ENCODE measurements at places on chromosomes 5 and 9. TPM values are rescaled to one million over a fixed set of nuclear protein-coding genes. Genes with fewer than 3 reads are reported as not detected.

- peak; percentile 10 for DNase-seq
Observed at GRCh38 chr5:38104497-38105230, 153.7 kb upstream of the EGFLAM start.

GRCh38 chr5:87394411-87395165, 18.1 kb downstream of the CCNH start:
- no peak for DNase-seq

DNA sequence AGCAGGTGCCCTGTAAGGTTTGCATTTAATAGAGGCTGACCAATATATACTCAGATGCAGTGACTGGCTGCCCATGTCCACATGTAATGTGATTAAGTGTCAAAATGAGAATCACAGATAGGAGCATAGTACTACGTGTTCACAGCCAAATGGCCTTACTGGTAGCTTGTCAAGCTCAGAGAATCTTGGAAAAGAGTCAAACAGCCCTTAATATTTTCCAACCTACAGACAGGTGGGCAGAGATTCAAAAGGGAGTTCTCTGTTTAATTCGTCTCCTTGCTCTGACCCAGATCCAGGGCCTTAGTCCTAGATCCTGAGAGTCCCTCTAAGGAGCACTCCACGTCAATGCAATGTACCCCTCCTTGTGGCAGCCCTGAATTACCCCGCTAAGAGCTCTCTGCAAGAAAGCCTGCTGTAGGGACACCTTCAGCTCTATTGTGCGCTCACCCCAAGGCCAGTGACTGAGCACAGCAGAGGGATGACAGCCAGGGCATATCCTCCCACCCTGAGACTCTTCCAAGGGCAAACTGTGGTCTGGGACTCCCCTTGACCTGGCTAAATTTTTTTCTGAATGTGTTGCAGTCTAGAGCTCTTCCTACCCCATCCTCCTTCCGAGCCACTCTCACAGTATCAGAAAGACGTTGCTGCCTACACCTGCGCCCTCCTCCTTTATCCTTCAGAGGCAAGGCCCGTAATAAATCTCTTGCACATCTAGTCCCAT, 159.2 kb downstream of the SNCAIP start:
- no peak for DNase-seq

DNA sequence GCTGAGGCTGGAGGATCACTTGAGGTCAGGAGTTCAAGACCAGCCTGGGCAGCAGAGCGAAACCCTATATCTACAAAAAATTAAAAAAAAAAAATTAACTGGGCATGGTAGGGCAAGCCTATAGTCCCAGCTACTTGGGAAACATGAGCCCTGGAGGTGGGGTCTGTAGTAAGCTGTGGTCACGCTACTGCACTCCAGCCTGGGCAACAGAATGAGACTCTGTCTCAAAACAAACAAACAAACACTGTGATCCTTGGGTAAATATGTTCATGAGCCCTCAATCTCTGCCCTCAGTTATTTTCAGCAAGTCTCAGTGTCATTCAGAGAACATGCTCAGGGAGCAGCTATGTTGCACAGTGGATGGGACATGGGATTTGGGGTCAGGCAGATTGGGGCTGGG, 76.2 kb downstream of the PTTG1 start:
- DNase-seq, result no peak

DNA sequence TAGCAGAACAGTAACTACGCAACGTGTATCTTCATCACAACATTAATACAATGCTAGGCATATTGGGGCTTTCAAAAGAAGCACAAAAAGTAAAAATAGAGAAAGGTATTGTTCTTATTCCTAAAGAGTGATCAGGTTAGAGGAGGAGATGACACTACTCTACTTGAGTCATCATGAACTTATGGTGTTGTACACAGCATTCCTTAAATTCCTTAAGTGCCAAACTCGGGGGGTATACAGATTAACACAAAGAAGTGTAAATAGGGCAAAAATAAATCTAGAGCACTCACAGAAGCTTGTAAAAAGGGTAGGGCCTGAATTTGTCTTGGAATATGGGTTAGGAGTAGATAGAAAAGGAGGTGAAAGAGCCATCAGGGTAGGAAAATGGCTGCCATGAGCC, 308.0 kb upstream of the DAP start:
- no peak for DNase-seq

DNA sequence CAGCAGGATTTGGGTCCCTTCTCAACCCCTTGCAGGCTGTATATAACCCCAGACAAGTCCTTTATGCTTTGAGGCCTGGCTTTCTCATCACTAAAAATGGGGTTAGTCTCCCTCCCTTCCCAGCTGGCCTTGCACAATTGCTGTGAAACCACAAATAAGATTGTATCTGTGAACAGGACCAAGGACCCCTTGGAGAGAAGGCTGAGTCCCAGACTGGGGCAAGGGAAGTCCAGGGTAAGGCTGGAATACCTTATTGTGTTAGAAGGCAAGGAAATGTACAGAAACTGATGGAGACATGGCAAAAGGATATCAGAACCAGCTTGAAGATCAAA, 11.4 kb downstream of the MACROH2A1 start:
- no peak for DNase-seq

DNA sequence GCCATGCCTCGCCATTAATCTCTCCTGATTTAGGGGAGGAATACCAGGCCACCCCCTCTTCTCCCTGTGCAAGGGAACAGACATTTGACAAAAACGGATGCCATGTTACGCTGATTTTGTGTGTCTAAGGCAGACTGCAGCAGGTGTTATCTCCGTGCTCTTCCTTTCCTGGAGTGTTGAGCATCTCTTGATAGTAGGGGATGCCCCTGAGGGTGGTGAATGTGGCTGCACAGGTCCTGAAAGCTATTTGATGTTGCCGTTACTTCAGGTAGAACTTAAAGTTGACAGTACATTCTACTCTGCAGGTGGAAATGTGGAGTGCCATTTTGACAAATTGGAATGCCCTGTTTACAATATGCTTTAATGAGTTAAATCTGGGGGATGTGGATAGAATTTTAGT, 21.5 kb downstream of the TENT4A start:
- DNase-seq, result no peak

DNA sequence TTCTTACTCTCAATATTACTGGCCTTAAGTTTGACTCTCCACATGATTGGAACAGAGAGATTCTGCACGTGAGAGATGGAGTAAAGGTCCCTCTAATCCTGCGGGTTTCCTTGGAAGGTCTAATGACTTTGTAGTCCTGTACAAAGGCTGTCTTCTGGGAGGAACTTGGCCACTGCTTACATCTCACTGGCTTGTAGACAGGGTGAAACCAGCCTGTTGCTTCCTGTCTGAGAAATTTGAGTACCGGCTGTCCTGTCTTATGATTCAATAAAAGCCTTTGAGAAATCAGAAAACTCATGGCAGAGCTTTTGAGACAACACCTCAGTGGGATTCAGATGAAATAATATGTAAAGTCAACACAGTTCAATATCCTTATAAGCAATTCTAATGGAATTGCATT, 43.0 kb downstream of the IL31RA start:
- no peak for DNase-seq

DNA sequence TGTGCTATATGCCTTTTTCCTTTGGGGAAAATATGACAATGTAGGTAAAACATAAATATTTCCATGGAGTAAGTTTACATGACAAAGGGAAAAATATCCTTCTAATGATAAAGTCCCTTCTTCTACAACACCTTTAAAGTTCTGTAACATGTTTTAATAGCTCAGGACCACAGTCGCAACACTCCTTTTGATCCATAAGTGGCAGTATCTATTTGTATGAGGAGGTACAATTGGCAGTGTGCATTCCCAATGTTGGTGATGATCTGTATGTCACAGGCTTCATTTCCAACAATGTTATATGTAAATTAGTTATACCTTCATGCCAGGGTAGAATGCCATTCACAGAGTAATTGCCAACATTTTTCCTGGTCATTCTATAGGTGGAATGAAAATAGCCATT, 127.1 kb upstream of the CCNH start:
- DNase-seq, result no peak

DNA sequence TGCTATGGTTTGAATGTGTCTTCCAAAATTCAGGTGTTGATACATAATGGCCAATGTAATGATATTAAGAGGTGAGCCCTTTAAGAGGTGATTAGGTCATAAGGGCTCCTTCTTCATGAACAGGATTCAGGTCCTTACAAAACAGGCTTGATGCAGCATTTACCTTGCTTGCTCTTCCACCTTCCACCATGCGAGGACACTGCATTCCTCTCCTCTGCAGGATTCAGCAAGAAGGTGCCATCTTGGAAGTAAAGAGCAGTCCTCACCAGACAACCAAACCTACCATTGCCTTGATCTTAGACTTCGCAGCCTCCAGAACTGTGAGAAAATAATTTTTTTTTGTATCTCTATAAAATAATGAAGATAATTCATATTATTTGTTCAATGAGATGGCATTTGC, 314.0 kb upstream of the SMARCA2 start:
- DNase-seq, result no peak

DNA sequence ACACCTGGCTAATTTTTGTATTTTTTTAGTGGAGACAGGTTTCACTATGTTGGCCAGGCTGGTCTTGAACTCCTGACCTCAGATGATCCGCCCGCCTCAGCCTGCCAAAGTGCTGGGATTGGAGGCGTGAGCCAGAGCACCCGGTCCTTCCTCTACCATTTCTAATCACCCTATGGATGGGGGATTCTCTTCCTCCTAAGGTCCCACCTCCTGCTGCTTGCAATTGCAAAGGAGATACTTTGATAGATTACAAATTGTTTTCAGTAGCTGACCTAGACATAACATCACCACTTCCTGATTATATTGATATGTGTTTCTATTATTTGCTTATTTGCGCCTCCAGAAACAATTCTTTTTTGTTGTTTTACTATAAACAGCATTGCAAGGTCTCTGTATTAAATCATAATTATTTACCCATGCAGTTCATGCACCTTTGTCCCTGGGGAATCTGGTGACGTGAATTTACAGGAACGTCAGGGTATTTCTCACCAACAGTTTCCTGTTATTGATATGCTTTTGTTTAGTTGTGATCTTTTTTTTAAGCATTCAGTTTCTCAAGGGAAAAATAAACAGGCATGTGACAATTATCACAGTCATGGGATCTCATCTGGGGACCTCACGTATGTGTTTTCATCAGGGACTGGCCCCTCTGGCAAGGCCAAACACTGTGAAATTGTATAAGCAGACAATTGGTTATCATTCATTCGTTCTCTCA, 43.2 kb downstream of the ESM1 start:
- no peak for DNase-seq

DNA sequence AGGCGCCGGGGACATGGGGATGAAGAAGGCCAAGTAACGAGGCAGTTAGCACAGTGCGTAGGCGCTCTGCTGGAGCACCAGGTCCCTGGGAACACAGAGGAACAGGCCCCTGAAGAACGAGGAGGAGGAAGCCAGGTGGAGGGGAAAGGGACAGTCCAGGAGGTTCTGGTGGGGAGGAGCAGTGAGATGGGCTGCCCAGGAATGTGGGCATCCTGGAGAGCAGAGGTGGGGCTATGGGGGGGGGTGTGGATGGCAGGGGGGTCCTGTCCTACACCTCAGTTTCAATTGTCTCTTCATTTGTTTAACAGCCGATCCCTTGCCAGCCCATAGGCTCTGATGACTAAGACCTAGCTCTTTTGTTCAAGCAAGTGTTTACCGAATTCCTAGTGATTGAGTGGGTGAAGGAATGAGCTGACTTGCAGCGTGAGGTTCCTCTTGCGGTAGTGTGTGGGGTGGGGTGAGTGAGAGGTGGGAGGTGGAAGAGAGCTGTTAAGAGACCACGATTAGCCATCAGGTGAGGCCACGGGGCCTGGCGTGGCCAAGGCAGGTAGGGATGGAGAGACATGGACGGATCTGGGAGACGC, 8.4 kb upstream of the PHYHD1 start:
- no peak for DNase-seq

DNA sequence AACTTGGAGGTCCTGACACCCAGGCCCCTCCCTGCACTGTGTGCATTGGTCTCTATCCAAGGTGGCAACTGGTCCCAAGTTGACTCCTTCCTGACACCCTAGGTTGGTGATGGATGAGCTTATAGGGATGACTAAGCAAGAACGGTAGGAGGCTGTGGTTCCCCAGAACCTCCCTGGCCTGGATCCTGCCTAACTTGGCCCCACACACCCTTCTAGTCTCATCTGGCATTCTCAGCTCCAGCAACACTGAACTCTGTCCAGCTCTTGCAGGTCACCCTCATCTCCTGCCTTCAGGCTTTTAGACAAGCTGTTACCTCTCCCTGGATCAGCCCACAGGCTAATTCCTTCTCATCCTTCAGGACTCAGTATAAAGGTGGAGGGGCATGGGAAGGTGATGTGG, 16.5 kb downstream of the AQP3 start:
- DNase-seq, result no peak

PIP5KL1 gene
- total RNA-seq, result 1.2 TPM

PKD2L2 gene
- 0.10 TPM for total RNA-seq

DDX4 gene
- not detected for total RNA-seq

INPP5E gene
- total RNA-seq, result 4.8 TPM

Measured in skin of body (tissue), 3 donors.